ENCODE measurements at places on chromosomes 5 and 9.

GRCh38 chr9:136148766-136149165 lies 30.1 kb upstream of the TMEM250 start:
- DNase-seq, result no peak

DNA sequence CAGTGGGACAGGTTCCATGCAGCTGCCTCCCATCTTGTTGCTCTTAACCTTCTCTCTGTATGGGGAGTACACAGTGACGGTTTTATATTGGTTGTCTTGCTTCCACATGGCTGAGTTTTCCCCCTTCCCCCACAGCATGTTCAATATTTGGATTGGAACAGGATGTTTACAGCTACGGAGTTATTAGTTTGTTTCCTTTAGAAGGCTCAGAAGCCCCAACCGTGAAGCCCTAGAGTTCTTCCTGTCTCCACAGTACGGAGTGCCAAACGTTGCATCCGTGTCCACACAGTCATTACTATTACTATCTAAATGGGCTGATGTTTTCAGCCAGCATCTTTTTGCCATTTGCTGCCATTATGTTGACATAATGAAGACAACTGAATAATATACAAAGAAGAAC lies 277.5 kb downstream of the MARCHF11 start:
- no peak for DNase-seq

- DNase-seq, result no peak
Observed at GRCh38 chr5:170552621-170553115, 48.8 kb downstream of the KCNIP1 start.

DNA sequence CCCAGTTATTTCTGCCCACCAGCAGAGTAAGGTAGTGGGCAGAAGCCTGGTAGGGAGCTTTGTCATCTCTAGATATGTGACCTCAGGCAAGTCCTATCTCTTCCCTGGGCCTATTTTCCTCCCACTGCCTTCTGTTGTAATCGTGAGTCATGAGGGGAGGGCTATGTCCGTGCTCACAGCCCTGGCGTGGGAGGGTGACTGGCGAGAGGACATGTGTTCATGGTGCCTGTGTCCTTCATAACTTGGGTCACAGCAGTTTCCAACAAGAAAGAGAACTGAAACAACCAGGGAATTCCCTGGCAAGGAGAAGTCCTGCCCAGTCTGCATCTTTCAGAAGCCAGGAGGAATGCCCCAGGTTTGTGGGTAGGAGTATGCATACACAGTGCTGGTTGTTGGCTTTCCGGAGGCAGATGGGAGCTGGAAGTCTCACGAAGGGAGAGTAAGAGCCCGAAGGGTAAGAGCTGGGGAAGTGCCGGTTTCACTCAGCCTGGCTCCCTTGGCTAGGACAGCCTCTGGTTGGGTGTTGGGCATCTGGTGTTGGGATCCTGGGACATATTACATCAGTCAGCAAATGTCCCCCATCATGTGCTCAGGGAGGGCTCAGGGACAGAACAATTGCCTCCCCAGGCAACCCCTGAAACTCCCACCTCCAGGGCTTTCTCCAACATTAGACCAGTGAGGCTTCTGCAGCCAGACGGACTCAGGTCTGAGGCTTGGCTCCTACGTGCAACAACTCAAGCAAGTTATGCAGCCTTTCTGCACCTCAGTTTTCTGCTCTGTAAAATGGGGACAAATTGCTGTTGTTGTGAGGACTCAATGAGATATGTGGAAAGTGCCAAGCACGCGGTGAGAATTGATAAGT lies 4.3 kb upstream of the TIFAB start:
- no peak for DNase-seq

- DNase-seq, result no peak
Observed at GRCh38 chr9:70553707-70554673, 139.5 kb upstream of the KLF9 start.

- DNase-seq, result peak; percentile 5
Observed at GRCh38 chr5:1737790-1738405, 61.7 kb downstream of the MRPL36 start.

Data from activated CD8-positive, alpha-beta memory T cell treated with anti-CD3 and anti-CD28 coated beads for 4 hours (primary cell).